ENCODE measurements at places on chromosomes 2 and 18. TPM values are rescaled to one million over a fixed set of nuclear protein-coding genes. Genes with fewer than 3 reads are reported as not detected.

DNA sequence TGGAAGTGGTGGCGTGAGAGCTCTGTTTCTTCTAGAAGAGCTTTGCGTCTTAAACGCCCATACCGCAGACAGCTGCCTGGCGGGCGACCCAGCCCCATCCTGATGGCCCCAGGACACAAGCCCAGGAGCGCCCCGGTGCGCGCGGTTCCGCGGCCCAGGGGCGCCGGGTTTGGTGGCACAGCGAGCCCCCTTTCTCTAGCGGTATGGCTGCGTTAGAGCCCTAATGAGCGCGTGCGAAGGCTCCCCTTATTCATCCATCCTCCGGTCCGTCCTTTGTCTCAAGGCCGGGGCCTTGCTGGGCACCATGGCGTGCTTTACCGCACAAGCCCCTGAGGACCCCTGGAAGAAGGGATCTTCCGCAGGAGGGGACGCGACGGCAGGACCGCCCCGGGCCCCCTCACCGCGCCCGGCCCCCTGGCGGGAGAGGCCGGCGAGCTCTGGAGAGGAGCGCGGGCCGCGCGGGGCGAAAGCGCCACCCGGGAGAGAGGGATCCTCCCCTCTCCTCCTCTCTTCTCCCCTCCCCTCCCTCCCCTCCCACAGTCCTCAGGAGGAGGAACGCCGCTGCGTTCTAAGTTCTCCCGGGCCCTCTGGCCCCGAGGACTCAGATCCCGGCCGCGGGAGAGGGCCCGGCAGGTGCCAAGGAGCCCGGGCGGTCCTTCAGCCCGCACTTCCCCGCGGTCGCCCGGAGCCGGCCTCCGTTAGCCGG lies 626 bp upstream of the SLC1A4 start:
- DNase-seq, result peak; percentile 80

DNA sequence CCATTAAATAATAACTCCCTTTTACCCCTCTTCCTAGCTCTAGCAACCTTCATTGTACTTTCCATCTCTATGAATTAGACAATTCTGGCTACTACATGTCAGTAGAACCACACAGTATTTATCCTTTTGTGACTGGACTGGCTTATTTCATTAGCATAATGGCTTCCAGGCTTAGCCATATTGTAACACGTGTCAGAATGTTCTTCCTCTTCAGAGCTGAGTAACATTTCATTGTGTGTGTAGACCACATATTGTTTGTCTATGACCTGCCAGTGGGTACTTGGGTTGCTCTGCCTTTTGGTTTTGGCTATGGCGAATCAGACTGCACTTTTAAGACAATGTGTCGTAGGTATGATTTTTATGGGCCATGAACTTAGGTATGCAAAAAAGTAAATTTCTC lies 20.9 kb downstream of the TSN start:
- no peak for DNase-seq

GRCh38 chr2:235270956-235271355 lies 222.9 kb upstream of the AGAP1 start:
- DNase-seq, result no peak

DNA sequence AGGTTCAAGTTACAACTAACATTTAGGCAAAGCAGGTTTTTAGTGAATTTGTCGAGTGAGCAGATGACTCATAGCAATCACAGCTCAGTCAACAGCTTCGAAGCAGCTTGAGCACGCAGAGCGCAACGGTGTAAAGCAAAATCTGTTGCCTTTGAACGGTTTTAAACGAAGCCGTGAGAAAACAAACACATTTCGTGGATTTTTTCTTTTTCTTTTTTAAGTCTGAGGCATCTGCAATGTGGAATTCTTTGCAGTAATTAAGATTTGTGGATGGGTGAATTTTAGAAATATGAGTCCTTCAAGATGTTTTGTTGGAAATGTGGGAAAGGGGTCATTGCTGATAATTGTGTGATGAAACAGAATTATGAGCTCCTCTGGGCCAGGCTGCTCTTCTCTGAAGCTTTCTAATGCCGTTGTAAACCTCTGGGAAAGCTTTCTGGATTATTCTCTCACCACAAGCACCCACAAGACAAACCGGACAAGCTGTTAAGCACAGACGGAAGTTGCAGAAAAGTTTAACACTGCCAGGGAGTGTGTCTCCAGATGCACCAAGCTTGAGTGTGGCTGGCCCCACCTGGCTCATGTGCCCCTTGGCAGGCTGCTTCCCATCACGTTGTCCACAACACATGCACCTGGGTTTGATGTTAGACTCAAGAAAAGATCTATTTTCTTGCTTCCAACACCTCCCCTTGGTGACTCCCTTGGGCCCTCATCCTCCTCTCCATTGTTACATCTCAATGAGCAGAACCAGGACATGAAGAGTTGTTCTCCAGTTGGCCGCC lies 224.7 kb downstream of the ACKR3 start:
- DNase-seq, result no peak

The LOXHD1 gene
- total RNA-seq, result not detected

DNA sequence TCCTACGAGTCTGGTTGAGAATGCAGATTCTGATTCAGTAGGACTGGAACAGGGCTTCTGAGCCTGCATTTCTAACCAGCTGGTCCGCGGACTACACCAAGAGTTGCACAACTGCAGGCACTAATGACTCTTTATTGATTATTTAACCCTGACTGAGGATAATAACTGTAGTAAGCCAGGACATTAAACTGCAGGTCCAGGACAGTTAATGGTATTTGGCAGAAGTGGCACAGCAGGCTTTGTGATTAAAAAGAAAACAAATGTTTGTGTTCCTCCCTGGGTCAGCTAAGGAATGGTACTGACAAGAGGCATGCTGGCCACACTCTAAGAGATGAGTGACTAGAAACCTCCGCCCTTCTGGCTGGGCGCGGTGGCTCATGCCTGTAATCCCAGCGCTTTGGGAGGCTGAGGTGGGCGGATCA lies 59.4 kb downstream of the ALPK2 start:
- DNase-seq, result no peak

DNA sequence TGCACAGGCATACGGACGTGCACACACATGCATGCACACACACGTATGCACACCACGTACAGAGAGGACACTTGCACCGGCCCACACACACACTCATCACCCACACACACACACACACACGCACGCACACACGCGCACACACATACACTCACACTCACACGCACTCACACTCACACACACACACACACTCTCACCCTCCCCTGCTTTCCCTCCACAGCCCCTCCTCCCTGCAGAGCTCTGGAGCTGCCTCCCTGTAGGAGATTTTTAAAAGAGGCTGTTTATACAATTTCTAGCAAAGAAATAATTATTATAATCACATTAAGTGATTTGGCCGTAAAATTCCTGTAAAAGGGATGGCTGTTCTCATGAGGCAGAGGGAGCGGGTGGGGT lies 36.5 kb upstream of the SNED1 start:
- DNase-seq, result no peak

DNA sequence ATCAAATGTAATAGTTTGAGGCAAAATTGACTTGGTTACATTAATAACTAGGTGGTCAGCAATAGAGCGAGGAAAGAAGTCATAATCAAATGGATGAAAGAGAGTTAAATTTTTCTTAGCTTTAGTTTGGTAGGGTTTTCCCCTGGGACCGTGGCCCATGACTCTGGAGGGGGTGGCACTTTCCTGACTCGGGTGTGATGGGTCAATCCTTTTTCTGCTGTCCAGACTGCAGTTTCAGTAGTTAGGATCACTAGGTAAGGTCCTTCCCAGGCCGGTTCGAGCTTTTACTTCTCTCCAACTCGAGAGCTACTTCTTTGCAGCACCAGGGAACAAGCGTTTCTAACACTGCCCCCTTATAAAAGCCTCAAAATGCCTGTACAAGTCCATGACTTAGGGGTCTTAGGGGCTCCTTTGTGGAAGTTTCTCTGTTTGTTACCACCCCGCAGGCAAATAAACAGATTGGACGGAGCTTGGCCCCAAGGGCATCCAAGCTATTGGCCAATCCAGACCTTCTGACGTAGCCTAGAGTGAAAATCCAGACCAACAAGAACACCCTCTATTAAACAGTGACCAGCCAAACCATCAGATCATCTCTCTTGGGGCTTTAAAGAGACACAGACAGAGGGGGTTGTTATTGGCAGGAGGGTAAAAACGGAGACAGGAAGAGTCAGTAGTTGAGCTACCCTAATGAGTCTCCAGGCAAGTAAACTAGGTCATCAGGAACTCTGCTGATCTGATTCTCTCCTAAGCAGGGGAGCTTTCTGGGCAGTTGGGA lies 9.4 kb upstream of the CEP68 start:
- DNase-seq, result no peak

The AAK1 gene
- total RNA-seq, result 19.6 TPM

DNA sequence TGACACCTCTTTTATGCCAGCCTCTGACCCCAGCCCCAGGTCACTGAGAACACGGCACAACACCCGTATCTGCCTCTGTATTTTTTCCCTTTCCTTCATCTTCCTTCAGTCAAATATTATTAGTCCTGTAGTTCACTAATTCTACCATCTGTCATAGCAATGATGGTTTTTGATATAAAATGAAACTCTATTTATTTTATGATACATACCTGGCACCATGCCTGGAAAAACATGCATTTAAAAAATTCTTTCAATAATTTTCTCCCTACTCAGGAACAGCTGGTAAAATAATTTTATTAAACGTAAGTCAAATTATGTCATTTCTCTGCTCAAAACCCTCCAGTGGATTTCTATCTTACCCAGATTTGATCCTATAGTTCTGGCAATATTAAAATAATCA lies 224.7 kb downstream of the CDH7 start:
- no peak for DNase-seq

- DNase-seq, result no peak
Observed at GRCh38 chr2:217277646-217278398, 418.0 kb upstream of the TNP1 start.

DNA sequence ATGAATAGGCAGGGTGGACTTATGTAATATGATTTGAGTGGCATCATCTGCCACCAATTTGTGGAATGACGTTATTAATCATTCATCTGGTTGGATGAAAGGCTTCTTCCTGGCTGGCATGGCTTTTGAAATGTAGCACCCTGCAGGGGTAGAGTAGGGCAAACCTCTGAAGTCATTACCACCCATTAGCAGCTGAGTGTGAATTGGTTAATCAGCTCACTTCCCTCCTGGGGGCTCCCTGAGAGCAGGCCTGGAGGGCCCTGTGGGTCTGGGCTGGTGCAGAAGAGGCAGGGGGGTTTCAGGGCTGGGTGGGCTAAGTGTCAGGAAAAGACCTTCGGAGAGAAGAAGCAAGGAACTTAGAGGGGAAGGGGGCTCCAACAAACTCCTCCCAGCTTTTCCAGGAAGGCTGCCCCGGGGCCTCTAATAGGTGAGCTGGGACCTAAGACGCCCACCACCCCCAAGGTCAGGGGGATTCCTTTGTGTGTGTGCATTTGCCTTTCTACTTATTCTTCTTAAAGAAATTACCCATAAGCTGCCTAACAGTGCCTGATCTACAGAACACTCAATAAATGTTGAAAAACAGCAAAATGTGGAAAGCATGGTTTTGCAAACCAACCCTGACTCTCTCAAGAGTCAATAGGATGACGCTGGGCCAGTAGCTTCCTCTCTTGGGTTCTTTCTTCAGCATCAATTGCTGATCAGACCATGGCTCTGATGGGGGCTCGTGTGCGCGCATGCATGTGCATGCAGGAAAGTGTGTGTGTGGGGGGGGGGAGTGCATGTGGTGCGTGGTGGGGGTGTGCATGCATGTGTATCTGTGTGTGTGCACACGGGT lies 49.7 kb upstream of the ZNF516 start:
- no peak for DNase-seq

- DNase-seq, result peak; percentile 96
Observed at GRCh38 chr2:190477661-190478454, 56.7 kb downstream of the NEMP2 start.

The SRD5A2 gene
- total RNA-seq, result not detected

DNA sequence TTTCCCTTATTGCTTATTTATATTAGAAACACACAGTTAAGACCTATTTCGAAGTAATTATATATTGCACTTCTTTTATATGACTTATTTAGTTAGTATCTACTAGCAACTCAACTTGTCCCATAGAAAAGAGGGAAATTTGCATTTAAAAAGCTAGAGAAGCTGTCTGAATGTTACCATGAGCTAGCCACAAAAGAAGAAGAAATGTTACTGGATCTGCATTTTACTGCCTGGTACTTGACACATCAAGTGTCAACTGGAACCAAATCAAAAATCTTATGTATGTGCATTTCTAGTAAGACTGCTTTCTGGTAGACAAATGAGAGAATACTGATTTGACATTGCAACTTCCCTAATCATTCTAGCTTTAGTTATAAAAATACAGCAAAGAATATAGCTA lies 424.6 kb upstream of the VRK2 start:
- DNase-seq, result no peak
